ENCODE measurements at places on chromosomes 11 and 22. TPM values are rescaled to one million over a fixed set of nuclear protein-coding genes. Genes with fewer than 3 reads are reported as not detected.

GRCh38 chr11:10285148-10285802 lies 8.7 kb downstream of the SBF2 start:
- DNase-seq, result no peak

DNA sequence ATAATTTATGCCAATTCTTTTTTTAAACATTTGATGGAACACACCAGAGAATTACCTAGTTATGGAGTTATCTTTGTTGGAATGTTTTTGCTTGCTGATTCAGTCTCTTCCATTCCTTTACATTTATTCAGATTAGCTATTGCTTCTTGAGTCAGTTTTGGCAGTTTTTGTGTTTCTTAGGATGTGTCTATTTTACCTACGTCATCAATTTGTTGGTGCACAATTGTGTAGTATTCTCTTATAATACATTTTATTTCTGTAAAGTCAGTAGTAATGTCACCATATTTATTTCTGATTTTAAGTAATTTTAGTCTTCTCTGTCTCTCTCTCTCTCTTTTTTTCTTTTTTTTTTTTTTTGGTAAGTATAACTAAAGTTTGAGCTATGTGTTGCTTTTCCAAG lies 929.5 kb upstream of the RAG2 start:
- no peak for DNase-seq

DNA sequence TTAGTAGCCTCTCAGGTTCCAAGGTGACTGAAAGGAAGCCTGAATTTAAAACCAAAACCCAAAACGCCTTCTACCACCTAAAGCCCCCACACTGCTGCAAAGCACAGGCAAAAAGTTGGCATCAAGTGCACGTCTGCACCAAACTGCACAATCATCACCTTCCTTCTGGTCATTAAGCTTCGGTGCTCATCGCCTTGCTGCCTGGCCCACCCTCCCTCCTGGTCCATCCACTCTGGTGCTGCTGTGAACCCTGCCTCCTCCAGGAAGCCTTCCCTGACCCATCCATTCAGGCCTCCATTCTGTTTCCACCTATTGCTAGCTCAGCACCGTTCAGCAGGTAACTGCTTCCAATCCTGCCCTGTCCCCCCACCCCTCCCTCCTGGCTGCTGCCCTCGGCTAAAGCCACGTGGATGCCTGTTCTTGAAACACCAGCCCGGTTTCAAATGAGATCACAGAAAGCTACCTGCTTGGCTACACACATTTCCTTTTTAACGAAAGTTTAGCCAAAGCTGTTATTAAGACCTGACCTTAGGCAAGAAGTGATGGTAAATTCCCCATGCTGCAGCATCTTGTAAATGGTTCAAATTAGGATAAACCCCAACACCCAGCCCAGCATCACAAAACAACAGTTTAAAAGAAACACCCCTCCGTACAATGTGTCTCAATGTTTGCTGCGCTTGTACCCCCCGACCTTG lies 53.8 kb upstream of the CD5 start:
- no peak for DNase-seq

DNA sequence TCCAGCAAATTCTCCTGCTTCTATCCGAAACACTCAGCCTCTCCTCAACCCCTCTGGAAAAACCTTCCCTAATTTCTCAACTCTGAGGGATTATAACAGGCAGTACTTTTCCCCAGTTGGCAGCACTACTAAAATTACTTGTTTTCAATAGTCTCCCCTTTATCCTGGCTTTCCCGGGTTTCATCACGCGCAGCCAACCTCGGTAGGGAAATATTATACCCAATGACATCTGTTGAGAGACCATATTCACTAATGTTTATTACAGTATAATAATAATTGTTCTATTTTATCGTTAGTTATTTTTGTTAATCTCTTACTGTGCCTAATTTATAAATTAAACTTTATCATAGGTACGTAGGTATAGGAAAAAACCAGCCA lies 330 bp upstream of the POLD3 start:
- peak; percentile 32 for DNase-seq

GRCh38 chr22:31995046-31995445 lies 48.0 kb upstream of the SLC5A1 start:
- no peak for DNase-seq

GRCh38 chr22:20229916-20230775 lies 38.0 kb downstream of the RTN4R start:
- DNase-seq, result peak; percentile 54

CD81 gene
- total RNA-seq, result 217 TPM

INS gene
- total RNA-seq, result 1,947 TPM
